Stimulated activated CD8-positive, alpha-beta memory T cell treated with anti-CD3 and anti-CD28 coated beads, Interleukin-4, amount 100 ng/mL, for 1 hour (primary cell): ENCODE measurements at places on chromosomes 2 and 18.

DNA sequence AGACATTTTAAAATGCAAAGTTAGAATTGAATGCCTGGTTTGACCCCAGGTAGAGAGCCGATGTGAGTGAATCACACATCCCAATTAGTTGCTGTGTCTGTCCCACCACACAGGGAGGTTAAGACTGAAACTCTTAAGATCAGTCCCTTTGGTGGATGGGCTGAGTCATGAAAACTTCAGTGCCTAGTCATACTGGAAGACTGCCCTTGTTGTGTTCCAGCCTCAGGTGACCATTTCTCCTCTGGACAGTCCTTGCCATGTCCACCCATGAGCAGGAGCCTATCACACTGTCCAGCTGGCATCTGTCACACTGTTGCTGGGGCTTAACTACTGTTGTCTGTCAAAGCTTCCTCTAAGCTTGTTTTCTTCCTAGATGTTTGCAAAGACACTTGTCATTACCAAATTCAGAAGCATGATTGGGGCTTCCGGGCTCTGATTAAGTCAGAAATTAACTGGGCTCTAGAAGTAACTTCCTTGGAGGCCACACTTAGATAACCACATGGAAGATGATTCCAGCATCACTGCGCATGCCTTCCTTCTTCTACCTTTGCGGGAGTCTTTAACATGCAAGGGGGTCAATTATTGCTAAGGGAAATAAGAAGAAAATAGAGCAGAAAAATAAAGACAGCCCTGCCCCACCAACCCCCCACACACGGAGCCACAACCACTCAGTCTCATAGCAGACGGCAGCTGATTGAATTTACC lies 21.3 kb downstream of the CYRIA start:
- no peak for DNase-seq

DNA sequence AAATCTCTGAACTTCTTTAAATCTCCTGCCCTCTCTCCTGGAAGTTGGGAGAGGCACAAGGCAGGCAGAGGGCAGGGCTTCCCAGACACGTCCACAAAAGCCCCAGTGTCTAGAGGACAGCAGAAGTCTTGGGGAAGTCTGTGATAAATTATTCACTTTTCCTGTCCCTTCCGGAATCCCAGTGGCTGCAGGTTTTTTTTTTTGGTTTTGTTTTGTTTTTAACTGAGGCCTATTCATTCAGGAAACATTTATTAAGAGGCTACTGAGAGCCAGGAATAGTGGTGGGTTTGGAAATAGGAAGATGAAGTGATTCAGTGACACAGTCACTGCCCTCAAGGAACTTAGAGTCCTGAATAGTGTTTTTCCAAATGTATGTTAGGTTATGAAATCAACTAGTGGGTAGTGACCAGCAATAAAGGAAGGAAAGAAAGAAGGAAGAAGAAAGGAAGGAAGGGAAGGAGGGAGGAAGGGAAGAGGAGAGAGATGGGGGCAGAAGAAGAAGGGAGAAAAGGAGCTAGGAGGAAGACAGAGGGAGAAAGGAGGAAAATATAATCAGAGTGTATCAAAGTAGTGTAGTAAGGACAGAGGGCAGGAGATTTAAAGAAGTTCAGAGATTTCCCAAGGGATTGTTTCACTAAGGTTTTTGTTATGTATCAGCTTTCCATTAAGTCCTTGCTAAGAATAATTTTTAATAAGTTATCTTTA lies 98.9 kb upstream of the ZFP36L2 start:
- DNase-seq: no peak

- no peak for DNase-seq
These were observed 142.0 kb upstream of the DNMT3A start for GRCh38 chr2:25483607-25484266.

GRCh38 chr18:13620206-13620672 lies 106.1 kb downstream of the FAM210A start:
- no peak for DNase-seq

- no peak for DNase-seq
These were observed 145.2 kb upstream of the SYT4 start for GRCh38 chr18:43422518-43422917.

GRCh38 chr2:215835657-215836056 lies 177.7 kb downstream of the MREG start:
- DNase-seq: no peak

DNA sequence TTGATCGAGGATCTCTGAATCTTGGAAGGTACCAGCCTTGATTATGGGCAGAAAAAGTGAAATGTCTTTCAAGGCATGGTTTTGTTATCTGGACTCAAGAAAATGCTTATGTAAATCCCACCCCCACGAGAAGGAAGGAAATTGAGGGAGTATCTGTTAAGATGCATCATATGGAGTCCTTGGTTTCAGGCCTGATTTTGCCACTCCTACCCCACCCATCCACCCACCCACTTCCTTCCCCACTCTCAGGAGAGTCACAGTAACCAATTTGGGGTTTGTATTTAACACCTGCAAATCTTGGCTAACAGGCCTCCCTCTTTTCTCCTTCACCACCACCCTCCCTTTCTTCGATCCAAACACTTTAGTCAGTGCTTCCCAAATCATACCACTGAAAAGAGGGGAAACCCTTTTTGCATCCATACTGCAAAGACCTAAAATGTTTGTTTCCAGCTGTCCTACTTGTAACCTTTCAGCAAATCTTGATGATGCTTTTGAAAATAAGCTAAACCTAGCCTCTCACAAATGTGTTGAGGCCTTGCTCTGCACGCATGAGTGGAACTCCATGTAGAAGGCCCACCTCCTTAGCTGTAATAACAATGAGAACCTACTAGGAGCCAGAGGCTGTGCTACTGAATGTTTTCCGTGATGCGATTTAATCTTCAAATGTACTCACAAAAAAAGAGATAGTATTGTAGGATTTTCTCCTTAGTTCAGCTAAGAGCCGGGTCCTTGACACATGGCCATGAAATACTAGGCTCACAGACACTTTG lies 34.8 kb downstream of the POU3F3 start:
- DNase-seq: no peak

DNA sequence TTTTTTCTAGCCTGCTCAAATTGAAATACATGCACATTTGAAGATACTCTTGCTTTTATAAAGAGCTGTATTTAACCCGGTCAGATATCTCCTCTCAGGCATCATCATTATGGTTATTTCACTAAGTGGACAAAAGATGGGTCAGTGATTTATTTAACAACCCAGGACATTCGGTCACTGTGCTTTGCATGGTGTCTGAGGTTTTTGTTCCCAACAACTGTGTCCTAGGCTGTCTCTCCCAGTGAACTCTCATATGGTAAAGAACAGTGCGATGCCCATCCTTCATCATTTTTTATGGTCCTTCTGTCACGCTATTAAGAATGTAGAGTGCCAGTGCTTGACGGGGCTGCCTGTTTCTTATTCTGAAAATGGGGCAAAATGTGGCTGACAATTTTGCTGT lies 372.4 kb downstream of the PTPRM start:
- no peak for DNase-seq

GRCh38 chr2:117269574-117269973 lies 544.9 kb upstream of the DDX18 start:
- no peak for DNase-seq

DNA sequence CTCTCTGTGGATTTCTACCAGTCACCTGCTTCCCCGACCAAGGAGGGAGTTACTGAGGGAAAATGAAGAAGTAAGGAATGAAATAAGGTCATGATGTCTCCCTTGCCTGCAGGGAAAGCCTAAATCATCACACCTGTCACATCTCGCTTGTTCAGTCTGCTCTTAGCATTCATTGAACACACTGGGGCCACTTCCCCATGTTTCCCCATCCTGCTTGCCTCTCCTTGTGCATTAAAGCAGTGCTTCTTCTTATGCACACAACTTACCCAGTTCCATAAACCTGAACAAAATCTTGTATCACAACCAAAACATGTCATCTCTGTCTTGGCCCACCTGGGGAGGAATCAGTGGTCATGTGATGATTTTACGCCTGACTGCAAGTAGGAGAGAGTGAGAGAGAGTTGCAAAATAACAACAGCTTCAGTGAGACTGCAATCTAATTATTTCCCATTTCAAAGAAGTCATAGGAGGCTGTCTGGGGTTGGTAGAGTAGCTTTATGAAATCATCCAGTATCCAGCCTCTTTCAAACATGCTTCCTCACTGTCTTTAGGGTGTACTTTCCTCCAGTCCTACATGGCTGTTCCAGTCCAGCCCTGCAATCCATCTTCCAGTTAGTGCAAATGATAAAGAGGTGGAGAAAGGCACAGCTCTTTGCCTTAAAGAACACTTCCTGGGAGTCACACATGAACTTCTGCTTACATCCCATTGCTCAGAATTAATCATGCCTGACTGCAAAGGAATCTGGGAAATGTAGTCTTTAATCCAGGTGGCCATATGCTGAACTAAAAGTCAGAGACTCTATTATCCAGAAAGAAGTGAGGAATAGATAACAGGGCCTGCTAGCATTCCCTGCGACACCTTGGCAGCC lies 220.1 kb downstream of the HAUS1 start:
- DNase-seq: no peak

DNA sequence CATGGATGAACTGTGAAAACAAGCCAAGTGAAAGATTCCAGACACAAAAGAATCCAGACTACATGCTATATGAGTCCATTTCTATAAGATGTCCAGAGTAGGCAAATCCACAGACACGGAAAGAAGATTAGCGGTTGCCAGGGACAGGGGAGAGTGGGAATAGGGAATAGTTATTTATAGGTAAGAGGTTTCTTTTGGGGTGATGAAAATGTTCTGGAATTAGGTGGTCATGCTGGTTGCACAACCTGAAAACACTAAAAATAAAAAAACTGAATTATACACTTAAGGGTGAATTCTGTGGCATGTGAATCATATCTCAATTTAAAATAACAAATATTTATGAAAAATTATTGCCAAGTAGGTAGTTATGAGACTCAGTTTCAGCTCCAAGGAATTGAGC lies 168.4 kb downstream of the LTBP1 start:
- no peak for DNase-seq

DNA sequence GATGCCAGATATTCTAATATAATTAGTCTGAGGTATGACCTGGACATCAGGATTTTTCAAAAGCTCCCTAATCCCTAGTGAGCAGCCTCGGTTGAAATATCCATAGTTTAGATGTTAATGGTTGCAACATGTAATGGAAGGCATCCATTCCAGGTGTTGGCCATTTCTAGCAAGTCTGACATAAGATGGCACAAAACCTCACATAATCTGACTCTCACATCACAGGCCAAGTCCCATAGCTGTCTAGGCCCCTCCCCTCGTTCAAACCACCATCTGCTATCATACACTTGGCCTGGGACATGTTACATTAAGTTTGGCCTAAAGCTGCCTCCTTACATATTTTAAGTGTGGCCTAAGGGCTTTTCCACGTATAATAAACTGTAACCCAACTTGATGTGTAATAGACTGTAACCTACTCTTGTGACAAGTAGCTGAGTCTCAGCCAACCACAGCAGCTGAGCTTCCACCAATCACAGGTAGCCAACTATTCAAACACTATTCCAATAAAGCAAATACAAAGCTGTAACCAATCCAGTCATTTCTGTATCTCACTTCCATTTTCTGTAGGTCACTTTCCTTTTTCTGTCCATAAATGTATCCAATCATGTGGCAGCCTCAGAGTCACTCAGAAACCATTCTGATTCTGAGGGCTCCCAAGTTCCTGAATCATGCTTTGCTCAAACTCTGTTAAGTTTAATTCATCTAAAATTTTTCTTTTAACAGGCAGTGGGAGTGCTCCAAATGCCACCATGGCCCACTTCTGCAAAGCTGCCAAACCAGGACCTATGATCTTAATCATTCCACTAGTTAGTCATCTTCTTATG lies 59.4 kb downstream of the ADD2 start:
- DNase-seq: no peak

GRCh38 chr2:99956232-99957030 lies 186.0 kb downstream of the AFF3 start:
- no peak for DNase-seq

DNA sequence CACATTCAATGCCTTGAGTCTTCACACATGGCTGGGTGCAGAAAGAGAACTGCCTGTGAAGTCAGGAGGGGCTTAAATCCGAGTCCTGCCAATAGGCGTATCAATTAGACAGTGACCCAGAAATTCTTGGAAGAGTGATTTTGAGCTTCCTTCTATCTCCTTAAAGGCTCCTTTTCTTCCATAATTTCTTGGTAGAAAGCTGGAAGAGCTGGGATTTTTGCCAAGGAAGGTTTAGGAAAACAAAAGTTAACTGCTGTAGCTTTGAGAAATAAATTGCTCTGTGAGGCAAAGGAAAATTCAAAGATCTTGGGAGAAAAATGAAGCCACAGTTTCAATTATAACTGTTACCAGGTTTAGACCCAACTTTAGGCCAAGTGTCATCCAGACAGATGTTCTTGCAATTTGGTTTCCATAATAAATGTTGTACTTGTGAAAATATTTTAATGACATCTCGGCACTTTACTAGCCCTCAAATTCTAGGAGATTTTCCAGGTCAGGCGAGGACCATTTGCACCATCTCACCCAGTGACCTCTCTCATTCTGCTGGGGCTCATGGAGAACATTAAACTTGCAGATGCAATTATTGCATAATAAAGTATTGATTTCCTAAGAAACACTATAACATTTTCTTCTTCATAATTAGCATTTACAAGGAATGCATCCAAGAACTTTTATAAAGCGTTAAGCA lies 329.7 kb upstream of the MEIS1 start:
- DNase-seq: no peak

DNA sequence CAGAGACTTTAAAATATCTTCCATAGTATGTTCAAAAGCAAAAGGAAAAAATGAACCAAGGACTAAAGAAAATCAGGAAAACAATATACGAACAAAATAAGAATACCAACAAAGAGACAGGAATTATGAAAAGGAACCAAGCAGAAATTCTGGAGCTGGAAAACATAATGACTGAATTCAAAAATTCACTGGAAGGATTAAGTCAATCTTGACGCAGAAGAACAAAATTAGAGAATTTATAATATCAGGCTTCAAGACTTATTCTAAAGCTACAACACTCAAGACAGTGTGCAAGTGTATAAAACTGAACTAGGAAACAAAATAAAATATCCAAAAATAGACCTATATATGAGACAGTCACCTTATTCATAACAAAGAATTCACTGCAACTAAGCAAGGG lies 56.9 kb upstream of the GYPC start:
- DNase-seq: no peak

DNA sequence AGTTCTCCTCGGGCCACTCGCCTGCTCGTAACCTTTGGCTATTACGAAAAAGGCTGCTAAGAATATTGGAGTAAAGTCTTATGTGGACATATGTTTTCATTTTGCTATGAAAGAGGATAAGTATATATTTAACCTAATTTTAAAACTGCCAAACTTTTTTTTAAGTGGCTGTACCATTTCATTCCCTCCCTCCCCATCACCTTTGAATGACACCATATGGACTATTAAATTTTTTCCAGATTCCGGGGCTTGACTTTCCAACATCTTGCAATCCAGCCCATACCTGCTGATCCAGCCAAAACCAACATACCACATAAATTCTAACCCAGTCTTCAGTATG lies 31.5 kb downstream of the REEP1 start:
- no peak for DNase-seq

DNA sequence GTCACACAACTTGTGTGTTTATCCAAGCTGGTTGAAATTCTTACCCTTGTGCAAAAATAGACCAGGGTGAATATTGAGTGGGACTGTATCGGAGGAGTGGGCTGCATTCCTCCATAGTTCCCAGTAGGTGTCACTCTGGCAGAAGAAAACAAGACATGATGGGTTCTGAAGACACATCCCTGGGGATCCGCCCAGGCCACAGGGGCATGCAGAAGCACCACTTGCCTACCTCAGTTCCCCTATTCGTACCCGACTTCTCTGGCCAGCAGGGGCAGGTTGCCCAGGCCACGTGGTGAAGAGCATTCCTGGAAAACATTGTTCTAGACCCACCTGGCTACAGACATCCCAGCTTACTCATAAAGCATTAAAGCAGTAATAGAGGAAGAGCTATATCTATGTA lies 168.2 kb downstream of the FAM210A start:
- DNase-seq: no peak
